Activated naive CD4-positive, alpha-beta T cell treated with anti-CD3 and anti-CD28 coated beads, Interleukin-2, amount 50 U/mL, for 16 hours (primary cell): ENCODE measurements at places on chromosomes 13 and 19.
A peak's percentile ranks its signal among the peaks of the same experiment; 100 is the strongest.

GRCh38 chr13:24742977-24743376 lies 21.0 kb upstream of the RNF17 start:
- DNase-seq, result no peak

GRCh38 chr13:90534617-90535370 lies 812.7 kb upstream of the MIR17HG start:
- no peak for DNase-seq

- DNase-seq, result no peak
Measured at GRCh38 chr13:109778102-109778542, 8.3 kb downstream of the IRS2 start.

- DNase-seq, result no peak
Measured at GRCh38 chr19:2806736-2807378, 12.8 kb upstream of the ZNF554 start.

- DNase-seq, result peak; percentile 51
Measured at GRCh38 chr13:109779074-109779473, 7.3 kb downstream of the IRS2 start.

GRCh38 chr19:53532362-53532761 lies 5.6 kb upstream of the ZNF331 start:
- DNase-seq, result no peak

DNA sequence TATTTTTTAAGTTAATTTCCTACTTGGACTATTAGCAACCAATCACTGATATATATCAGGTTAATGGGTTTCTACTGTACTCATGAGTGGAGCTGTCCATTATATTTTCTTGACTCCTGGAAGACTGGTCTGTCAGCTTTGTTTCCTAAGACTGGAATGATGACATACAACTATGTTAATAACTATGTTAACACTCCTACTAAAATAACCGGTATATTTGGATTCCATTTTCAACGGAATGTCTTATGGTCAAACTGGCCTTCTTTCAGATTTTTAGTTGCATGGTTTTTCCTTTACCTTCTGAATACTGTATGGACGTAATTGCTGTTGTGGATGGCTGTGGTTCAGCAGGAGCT lies 45.8 kb upstream of the GPI start:
- DNase-seq, result no peak

- no peak for DNase-seq
Measured at GRCh38 chr19:7648265-7649014, 11.5 kb downstream of the STXBP2 start.

GRCh38 chr19:55173186-55173713 lies 6.8 kb upstream of the DNAAF3 start:
- no peak for DNase-seq

DNA sequence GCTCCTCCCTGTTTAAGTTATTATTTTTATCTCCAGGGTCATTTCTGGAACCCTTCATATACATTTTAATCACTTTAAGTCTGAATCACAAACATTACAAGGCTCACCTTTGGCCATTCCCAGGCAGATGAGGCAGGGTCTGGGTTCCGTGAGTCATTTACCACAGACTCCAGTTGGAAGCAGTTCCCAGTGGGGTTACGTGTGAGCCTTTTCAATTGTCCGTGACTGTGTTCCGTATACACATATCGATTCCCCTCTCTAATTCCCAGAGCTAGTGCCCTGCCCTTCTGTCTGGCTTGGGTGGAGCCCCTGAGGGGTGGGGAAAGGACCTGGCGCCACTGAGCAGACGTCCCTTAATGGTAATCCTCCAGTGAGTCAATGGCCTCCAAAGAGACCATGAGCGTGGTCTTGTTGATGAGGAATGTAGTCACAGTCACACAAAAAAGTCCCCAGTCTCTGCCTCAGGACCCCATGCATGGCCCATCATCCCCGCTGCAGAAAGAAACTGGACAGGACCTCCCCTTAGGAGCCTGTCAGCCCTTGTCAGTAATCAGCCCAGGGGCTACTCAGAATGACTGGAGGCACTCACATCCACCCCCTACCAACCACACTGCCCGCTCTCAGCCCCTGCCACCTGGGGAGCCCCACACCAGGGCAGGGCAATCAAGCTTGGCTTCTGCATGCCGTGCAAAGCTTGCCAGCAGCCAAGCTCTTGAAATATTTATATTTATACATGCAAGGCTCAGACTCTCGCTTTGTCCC lies 144.4 kb downstream of the ZIC5 start:
- DNase-seq, result no peak

- no peak for DNase-seq
Measured at GRCh38 chr19:27774827-27775226, 1438.1 kb downstream of the UQCRFS1 start.

DNA sequence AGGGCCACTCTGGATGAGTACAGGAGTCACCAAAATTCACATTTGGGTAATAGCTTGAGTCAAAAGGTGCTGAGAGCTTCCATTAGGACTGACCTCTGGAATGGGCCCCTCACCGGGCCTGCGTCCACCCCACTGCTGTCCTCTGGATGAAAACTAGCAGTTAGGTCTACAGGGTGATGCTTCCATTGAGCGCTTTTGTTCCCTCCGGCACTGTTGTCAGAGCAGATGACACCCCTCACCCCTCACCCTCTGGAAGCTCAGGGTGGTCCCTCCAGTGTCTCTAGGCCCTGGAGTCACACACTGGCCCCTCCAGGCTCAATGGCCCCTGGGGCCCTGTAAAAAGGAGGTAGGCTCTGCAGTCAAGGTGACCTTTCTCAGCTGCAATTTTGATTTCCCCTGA lies 187.8 kb upstream of the GPR12 start:
- no peak for DNase-seq

DNA sequence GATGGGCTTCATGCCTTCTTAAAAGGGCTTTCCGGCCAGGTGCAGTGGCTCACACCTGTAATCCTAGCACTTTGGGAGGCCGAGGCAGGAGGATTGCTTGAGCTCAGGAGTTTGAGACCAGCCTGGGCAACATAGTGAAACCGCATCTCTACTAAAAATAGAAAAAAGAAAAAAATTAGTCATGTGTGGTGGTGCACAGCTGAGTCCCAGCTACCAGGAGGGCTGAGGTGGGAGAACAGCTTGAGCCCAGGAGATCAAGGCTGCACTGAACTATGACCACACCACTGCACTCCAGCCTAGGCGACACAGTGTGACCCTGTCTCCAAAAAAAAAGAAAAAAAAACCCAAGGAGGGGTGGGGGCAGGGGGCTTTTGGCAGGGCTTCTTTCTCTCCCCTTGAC lies 7.2 kb downstream of the CARS2 start:
- no peak for DNase-seq

GRCh38 chr13:44769686-44770085 lies 193.6 kb upstream of the TSC22D1 start:
- no peak for DNase-seq

DNA sequence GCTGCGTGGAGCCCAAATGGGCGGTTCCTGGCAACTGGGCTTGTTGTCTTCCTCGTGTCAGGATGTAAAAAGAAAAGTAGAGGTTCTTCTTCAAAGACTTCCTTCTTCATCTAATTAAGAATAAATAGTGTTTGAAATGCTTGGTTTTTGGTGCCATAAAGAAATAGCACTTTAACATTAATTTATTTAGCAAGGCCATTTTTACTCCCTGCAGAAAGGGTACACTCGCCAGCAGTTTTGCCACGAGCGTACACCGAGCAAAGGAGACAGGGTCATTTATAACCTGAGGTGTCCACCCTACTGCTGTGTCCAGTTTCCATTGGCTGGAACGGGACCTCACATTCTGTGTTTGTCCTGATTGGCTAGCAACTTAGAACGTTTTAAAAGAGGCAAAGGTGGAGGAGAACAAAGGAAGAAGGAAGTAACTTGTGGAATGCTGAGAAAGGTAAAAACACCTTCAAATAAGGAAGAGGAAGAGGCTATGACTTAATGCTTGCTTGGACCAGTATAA lies 21.8 kb upstream of the OR10H1 start:
- DNase-seq, result no peak

GRCh38 chr13:103965506-103966243 lies 899.5 kb upstream of the SLC10A2 start:
- DNase-seq, result no peak

DNA sequence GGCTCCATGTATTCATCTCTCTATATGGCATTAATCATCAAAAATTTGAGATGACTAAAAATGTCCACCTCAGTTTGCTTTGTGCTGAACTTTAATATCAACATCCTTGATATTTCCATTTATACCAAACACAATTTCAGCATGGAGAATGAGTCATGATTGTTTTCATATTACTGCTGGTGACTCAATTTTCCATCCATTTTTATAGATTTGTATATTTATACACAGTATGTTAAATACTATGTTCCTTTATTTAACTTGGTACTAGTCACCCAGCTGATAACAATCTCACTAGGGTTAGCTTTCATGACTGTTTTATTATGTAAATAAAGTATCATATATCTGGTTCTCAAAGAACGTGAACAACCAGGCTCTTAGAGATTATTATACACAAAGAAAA lies 1255.1 kb downstream of the SLITRK1 start:
- no peak for DNase-seq

GRCh38 chr13:19695829-19696228 lies 62.4 kb downstream of the MPHOSPH8 start:
- no peak for DNase-seq

DNA sequence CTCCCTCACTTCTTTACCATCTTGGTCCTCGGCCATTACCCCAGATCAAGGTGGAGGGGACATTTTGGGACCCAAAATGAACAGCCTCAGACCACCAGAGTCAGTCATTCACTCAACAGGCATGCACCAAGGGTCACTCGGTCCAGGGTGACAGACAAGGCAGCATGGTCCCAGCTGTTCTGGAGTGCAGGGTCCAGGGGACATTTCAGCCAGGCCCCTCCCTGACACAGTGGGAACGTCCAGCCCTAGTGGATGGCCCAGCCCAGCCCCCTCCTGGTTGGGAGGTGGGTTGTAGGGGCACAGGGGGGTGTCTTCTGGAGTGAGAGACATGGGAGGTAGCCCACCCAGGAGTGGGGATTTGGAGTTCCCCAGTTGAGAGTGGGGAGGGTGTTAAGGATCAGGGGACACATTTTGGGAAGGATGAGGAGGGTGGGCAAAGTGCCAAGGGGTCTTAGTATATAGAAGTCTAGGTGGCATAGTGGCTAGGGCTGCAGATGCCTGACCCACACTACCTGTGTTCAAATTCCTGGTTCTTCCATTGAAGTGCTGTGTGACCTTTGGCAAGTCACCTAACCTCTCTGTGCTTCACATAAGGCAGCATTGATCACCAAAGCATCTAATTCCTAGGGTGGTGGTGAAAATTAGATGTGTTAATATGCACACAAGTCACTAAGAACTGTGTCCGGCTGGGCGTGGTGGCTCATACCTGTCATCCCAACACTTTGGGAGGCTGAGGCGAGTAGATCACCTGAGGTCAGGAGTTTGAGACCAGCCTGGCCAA lies 2.5 kb upstream of the FCER2 start:
- no peak for DNase-seq

DNA sequence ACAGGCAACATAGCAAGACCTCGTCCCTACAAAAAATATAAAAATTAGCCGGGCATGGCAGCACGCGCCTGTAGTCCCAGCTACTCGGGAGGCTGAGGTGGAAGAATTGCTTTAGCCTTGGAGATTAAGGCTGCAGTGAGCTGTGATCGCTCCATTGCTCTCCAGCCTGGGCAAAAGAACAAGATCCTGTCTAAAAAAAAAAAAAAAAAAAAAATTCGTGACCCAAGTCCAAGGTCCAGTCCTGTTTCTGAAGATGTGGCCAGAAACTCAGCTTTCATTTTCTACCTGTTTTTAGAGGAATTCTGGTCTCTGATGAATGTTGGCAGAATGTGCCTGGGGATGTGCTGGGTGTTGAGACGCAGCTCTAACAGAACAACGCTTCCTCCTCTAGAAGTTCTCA lies 1.9 kb upstream of the PGPEP1 start:
- no peak for DNase-seq

GRCh38 chr13:70473907-70474306 lies 365.7 kb upstream of the KLHL1 start:
- no peak for DNase-seq

GRCh38 chr19:4730740-4731171 lies 7.1 kb upstream of the DPP9 start:
- peak; percentile 68 for DNase-seq

- no peak for DNase-seq
Measured at GRCh38 chr13:41700790-41701310, 243.5 kb downstream of the RGCC start.

DNA sequence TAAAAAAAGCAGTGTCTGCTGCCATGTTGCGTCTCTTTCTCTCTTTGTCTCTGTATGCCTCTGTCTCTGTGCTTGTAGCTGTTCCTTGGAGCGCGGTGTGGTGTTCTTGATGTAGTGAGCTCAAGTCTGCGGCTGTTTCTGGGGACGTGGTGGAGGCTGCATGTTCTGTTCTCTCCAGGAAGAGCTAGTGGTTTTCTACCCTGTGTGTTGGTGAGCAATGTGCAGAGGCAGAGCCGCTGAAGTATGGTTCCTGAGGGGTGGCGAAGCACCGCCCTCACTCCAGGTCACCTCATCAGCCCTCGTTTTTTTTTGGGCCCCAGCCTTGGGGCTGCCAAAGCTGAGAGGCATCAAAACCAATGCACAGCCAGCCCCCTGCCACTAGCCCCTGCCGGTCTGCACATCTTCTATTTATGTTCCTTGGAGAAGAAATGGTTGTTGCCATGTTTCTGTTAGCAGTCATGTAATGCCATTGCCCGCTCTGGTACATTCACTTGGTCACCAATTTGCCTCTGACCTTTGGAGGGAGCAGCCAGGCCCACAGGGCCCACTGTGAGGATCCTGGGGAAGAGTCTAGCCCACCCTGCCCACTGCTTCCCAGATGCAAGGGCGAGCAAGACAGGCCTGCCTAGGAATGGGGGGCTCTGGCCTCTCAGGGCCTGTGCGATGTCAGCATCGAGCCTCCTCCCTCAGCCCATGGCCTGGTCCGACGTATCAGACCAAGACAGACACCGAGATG lies 7.2 kb downstream of the HNRNPL start:
- DNase-seq, result peak; percentile 39

DNA sequence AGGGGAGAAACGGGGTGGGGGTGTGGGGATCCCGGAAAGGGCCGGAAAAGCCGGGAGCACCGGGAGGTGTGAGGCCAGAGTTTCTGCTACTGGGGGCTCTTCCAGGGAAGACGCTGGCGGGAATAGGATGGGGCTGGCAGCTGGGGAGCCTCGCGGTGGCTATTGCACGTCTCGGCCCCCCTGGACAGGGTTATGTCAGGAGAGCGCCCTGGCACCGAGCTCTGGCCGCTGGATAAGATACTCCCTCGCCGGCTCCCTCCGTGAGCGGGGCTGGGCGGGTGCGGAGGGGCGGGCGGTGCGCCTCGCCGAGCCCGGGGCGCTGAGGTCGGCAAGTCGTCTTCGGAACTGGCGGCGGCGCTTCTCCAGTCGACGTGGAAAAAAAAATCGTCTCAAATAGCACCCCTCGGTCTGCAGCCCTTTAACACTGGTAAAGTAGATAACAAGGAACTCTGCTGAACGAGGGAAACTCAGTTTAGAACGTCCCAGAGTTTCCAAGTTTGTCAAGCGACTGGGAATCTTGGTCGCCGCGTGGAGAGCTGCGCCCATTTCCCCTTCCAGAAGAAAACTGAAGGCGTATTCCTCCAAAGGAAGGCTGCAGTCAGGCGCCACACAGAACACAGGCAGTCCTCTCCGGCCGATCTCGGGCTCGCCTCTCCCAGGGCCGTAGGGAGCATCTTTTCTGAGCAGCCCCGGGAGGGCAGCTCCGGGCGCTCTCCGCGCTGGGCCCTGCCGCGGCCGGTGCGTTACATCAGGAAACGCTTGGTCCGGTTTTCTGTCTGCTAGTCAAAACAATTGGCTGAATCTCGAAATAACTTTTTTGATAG lies 115.1 kb downstream of the KCNRG start:
- peak; percentile 40 for DNase-seq
